ENCODE measurements at places on chromosomes 16 and 17.

DNA sequence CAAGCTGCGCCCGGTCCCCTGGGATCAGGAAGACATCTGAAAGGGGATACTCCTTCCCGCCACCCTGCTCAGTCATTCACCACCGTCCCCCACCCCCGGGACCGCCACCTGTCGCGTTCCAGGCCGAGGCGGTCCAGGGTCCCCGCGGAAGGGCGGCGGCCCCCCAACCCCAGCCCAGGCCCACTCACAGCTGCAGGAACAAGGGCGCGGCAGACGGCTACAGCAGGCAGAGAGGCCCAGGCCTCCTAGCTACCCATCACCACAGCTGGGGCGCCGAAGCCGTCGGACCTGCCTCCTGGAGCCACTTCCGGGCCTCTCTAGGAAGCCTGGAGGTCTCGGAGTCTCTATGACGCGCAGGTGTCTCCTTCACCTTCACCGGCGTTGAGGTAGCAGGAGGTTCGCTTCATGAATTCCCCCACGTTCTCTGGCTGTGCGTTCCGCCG is at the start of gene SDR42E1:
TSS of gene SDR42E1 (minus strand) at position 272 of the 443 bp plus-strand sequence. CDS start 10,612 bp downstream, outside the sequence.
- no peak for DNase-seq

DNA sequence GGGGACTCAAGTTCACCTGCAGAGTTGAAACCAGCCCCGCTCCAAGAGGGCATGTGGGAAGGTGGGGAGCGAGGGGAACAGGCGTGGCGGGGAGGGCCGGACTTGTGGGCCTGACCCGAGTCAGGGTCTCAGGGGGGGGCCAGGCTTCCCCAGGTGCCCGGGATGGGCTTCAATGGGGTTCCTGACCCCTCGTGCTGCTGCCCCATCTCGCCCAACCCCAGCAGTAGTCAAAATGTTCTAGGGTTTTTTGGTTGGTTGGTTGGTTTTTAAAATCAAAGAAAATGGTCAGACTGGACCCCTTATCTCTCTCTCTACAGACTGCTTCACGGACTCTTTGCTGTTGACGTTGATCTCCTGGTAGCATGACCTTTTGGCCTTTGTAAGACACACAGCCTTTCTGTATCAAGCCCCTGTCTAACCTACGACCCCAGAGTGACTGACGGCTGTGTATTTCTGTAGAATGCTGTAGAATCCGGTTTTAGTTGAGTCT is 69.5 kb downstream of the AMFR start:
- no peak for DNase-seq

GRCh38 chr16:51167170-51167895 is 16.3 kb upstream of the SALL1 start:
- no peak for DNase-seq

- DNase-seq, result peak; percentile 73
These were observed 154.8 kb downstream of the VPS53 start for GRCh38 chr17:559551-560431.

GRCh38 chr17:39928858-39929645 is 1.5 kb downstream of the LRRC3C start:
- DNase-seq, result peak; percentile 96

DNA sequence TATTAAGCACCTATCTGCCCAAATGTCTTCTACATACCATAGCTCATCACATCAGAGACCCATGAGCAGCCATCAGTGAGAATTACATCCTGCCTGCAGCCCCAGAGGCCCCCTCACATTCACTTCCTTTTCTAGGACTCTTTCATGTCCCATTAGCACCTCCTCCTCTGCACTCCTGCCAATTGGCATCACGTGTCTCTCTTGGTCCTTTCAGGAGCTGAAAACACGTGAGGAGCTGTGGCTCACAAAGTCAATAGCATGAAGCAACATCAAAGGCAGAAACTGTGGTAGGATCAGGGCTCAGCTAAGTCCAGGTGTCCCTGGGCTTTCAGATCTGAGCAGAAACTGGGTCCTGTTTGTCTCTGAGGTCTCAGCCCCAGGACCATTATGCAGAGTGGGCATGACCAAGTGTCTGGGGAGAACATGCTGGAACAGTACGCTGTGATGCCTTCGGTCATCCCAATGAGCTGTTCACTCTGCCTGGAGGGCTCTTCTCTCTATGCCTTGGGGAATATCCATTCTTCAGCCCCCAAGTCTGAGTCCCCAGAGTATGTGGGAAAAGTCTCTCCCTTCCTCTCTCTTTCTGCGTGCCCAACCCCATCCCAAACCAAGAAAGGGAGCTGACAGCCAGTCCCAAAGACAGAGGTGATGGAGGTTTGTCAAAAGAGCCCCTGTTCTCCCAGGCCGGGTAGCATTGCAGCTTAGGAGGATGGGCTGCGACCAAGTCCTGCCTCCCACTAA is 457.0 kb upstream of the CDH5 start:
- peak; percentile 13 for DNase-seq

- peak; percentile 50 for DNase-seq
These were observed 24.5 kb downstream of the UNK start for GRCh38 chr17:75808905-75809621.

GRCh38 chr16:24721830-24722238 is 7.6 kb upstream of the TNRC6A start:
- no peak for DNase-seq

- no peak for DNase-seq
These were observed at the start of gene KRT32 for GRCh38 chr17:41466988-41467387. TSS of gene KRT32 (minus strand) at chr17:41467386. CDS start at chr17:41467325, 61 bp downstream.

- peak; percentile 44 for DNase-seq
These were observed 984 bp downstream of the CENPV start for GRCh38 chr17:16352303-16352666.

- DNase-seq, result peak; percentile 91
These were observed 5.9 kb downstream of the CORO7 start for GRCh38 chr16:4410335-4411075.

- peak; percentile 34 for DNase-seq
These were observed 206.4 kb downstream of the CEP112 start for GRCh38 chr17:65985571-65985970.

DNA sequence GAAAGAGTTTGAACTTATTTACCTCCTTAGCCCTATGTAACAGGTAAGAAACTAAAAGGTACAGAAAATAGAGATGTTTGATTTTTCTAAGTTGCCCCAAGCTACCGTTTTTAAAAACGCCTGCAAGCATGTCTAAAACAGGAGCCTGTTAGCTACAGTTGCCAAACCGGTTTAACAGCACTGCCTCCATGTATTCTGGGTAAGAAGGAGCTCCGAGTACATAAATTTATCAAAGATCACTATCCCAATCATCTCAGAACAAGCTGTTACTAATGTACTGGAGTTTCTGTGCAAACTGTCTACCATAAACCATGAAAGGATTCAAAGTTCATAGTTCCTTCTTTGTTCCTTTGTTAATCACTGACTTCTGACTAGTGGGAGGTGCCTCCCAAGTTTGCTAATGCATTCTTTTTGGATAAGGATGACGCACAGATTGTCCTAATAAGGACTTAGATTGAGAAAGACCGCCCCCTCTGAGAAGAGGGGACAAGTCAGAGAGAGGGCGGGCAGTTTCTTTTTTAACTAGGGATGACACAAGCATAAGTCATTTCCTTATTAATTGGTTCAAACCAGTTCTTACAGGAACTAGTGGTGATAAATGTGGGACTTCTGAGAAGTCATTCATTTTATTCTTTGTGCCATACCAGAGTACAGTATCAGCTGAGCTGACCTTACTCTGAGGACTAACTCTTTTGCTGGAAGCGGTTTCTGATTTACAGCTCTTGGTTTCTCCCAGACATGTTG is 55.3 kb downstream of the TUBD1 start:
- DNase-seq, result peak; percentile 100

- DNase-seq, result peak; percentile 70
These were observed 28.0 kb downstream of the CUEDC1 start for GRCh38 chr17:57927048-57927723.

- DNase-seq, result no peak
These were observed 45.9 kb upstream of the CLEC19A start for GRCh38 chr16:19239511-19240155.

GRCh38 chr17:82915010-82915756 is 75.4 kb upstream of the ZNF750 start:
- no peak for DNase-seq

GRCh38 chr16:4330277-4330874 is 14.5 kb downstream of the GLIS2 start:
- peak; percentile 56 for DNase-seq

- no peak for DNase-seq
These were observed 144.1 kb downstream of the RBFOX3 start for GRCh38 chr17:79466562-79467350.

GRCh38 chr17:82157046-82158035 is 55.3 kb downstream of the CCDC57 start:
- DNase-seq, result no peak

GRCh38 chr17:34850023-34850422 is 111.2 kb downstream of the CCT6B start:
- no peak for DNase-seq

DNA sequence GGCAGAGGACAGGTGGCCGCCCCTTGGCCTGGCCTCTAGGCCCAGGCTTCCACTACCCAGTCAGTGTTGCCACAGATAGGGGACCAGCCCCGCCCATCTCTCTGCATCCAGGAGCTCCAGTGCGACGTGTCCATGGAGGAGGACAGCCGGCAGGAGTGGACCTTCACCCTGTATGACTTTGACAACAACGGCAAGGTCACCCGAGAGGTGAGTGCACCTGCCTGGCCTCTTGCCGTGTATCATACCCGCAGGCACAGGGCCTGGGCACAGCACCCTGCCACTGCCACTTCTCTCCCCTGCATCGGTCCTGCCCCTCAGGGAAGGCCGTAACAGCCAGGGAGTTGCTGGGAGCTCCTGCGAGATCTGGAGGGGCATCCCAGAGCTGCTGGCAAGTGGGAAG is 55.7 kb downstream of the SNX20 start:
- no peak for DNase-seq

DNA sequence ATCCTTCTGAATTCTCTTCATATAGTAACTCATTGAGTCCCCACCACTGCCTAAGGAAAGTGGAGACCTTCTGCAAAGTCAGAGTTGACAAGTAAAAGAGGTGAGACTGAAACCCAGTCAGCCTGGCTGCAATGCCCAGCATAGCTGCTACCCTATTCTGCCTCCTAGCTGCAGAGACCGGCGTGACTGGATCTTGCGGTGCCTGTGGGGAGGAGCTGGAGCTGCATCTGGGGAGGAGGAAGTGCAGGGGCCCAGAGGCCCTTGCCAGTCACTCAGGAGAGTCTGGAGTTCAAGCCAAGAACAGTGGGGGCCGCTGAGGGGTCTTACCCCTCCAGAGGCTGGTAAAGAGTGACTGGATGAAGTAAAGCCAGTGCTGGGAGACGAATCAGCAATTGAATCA is 35.0 kb upstream of the ZNF423 start:
- DNase-seq, result no peak
